ENCODE measurements at places on chromosomes 11 and 22.

- H3K36me3 ChIP-seq = no peaks in the 10 kb centered on the region
- no peak overlapping the region for H3K4me3 ChIP-seq
- no peaks in the 10 kb centered on the region for H3K27me3 ChIP-seq
- H3K4me1 ChIP-seq = no peaks in the 10 kb centered on the region
- no peak overlapping the region for H3K27ac ChIP-seq
Measured at GRCh38 chr11:110526323-110526722, 96.6 kb downstream of the FDX1 start.

GRCh38 chr11:132551016-132551415, 981.3 kb downstream of the OPCML start:
- no peaks in the 10 kb centered on the region for H3K27me3 ChIP-seq
- no peak overlapping the region for H3K27ac ChIP-seq
- no peaks in the 10 kb centered on the region for H3K36me3 ChIP-seq

- H3K4me3 ChIP-seq = no peak overlapping the region
- peaks cover 62% of the 10 kb centered on the region for H3K36me3 ChIP-seq
- H3K27ac ChIP-seq = no peak overlapping the region
- H3K27me3 ChIP-seq = no peaks in the 10 kb centered on the region
Measured at GRCh38 chr11:119012629-119013170, 5.4 kb downstream of the RPS25 start.

- no peak overlapping the region for H3K4me3 ChIP-seq
- no peaks in the 10 kb centered on the region for H3K36me3 ChIP-seq
Measured at GRCh38 chr11:27158456-27159334, 118.1 kb downstream of the BBOX1 start.

GRCh38 chr11:73907191-73907590, 30.4 kb downstream of the PAAF1 start:
- H3K27me3 ChIP-seq = no peaks in the 10 kb centered on the region
- peaks cover 9% of the 10 kb centered on the region for H3K4me1 ChIP-seq
- H3K4me3 ChIP-seq = no peak overlapping the region
- no peak overlapping the region for H3K27ac ChIP-seq
- H3K36me3 ChIP-seq = peaks cover 35% of the 10 kb centered on the region

DNA sequence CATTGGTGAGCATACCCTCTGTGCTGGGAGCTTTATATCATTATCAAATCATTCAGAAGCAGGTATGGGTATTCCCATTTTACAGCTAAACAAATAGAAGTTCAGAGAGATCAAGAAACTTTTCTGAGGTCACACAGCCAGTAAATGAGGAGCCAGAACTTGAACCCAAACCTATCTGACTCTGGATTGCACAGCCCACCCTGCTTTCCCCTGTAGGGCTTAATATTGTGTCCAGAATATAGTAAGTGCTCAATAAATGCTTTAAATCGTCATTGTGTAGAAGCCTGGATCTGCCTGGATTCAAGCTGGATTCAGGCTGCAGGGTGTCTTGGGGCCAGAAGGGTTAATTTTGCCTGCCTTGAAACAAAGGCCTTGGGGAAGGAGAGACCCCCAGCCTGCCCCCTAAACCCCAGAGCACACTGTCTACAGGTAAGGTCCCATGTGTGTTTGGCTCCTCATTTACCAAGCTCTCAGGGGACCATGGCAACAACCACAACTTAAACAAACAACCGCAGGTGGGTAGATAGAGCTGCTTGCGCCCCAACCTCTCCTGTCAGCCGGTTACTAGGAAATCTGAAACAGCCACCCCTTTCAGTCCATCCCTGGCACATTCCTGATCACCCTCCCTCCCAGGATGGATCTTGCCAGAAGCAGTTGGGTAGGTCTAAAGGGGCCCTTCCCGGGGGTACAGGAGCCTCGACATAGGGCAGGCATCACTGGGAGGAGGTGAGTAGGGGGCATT, 3.0 kb upstream of the SEC14L3 start:
- peaks cover 4% of the 10 kb centered on the region for H3K27me3 ChIP-seq
- peak; percentile 65 for DNase-seq
- H3K4me3 ChIP-seq = no peak overlapping the region
- no peaks in the 10 kb centered on the region for H3K4me1 ChIP-seq
- no peak overlapping the region for H3K27ac ChIP-seq

Measured in large intestine (tissue), 12 donors.